AG09309 (cell line): ENCODE measurements at places on chromosomes 3 and 15.

- DNase-seq: no peak
Observed at GRCh38 chr3:187012609-187013051, 82.3 kb downstream of the ST6GAL1 start.

GRCh38 chr15:95557226-95558046 is 773.1 kb upstream of the NR2F2 start:
- peak; percentile 87 for DNase-seq

GRCh38 chr3:8256441-8257071 is 245.1 kb upstream of the LMCD1 start:
- no peak for DNase-seq

DNA sequence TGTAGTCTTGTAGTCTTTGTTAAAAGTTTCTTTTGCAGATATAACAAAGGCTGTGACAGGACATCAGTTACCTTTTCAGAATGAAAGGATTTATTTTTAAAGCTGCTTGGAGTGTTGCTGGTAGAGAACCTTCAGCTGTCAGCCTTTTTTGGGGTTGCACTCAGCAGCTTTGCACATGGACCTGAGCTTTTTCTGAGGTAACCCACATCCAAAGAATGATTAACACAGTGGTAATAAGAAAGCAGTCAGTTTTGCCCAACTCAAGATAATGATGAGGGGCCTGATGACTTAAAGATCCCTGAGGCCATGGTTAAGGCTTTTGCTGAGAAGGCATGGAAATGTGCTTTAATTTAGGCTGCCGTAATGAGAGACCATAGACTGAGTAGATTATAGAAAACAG is 1042.7 kb downstream of the PLOD2 start:
- no peak for DNase-seq

GRCh38 chr3:138451595-138452162 is 17.3 kb downstream of the ESYT3 start:
- no peak for DNase-seq

GRCh38 chr15:67836477-67836876 is 3.4 kb downstream of the RNU6-1 start:
- DNase-seq: no peak

DNA sequence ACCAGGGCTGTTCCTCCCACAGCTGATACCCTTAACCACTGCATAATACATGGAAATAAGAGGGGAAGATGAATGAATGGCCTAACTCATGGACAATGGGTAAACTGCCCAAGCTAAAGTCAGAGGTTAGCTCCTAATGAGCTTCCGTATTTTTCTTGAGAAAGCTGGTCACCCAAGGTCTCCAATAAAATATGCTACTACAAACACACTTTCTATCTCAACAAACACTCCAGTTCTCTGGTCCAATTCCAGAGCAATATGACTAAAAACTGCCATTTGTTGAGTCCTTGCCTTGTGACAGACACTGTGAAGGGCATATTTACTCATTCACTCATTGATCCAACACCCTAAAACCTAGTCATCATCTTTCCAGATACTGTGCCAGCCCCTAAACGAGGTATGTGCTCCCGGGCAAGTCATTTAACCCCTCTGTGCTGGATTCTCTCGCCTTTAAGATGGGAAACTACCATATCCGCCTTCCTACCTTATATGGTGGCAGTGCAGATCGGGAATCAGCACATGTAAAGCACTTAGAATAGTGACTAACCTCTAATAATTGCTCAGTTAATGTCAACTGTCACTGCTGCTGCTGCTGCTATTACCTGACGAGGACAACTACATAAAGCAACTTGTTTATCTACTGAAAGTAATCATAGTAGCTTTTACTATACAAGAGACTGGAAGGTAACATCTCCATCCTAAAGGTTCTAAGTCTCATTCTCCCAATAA is 89.1 kb downstream of the XXYLT1 start:
- no peak for DNase-seq

DNA sequence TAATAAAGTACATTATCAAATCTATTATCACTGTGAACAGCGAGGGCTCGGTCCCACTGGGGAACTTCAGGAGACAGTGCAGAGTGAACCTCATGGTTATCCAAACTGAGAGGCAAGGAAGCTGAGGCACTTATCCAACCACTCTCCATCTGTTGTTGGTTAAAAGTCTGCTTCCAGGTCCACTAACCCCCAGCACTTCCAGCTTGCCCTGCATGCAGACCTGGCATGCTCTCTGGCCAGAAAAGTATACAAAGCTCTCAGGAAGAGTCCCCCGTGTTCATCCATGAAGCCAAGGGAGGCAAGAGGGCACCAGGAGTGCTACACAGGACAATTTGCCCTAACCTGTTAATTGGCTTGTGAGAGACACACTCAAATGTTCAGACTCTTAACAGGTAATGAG is 36.0 kb downstream of the FBN1 start:
- DNase-seq: no peak

GRCh38 chr15:32870240-32871033 is 152.6 kb downstream of the GREM1 start:
- peak; percentile 99 for DNase-seq

- no peak for DNase-seq
Observed at GRCh38 chr3:175018946-175019727, 160.0 kb downstream of the NAALADL2 start.

GRCh38 chr3:180808823-180809575 is 103.5 kb upstream of the FXR1 start:
- no peak for DNase-seq

DNA sequence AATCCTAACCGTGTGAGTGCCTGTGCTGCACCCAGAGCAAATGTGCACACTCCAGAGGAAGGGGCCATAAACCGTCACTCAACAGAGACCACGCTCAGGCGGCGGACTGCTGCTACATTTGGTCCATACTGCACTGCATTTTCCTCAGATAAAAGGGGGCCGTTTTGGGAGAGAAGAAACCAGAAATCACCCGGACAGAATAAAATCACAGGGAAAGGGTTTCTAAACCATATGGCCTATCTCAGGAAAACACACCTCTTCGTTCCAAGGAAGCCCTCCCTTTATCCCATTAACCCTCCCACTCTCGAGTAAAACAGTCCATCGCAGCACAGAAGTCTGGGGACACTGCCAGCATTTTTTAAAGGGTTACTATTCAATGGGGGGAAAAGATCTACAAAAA is 7.6 kb downstream of the IL17RD start:
- DNase-seq: no peak

DNA sequence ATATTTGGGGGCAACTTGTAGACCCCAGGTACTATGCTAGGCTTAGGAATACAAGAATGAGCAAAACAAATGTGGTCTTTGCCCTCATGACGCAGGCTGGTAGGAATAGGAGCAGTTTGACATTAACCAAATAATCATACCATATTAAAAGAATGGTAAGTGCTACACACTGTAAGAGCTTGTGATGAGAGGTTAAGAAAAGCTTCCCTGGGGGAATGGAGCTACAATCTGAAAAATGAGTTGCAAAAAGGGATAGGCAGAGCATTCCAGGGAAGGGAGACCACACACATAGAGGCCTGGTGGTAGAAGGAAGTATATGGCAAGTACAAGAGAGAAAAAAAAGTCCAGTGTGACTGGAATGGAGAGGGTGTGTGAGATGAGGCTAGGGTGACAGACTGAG is 37.3 kb downstream of the TMOD3 start:
- DNase-seq: no peak

GRCh38 chr3:181176601-181177000 is 187.1 kb upstream of the DNAJC19 start:
- DNase-seq: no peak

DNA sequence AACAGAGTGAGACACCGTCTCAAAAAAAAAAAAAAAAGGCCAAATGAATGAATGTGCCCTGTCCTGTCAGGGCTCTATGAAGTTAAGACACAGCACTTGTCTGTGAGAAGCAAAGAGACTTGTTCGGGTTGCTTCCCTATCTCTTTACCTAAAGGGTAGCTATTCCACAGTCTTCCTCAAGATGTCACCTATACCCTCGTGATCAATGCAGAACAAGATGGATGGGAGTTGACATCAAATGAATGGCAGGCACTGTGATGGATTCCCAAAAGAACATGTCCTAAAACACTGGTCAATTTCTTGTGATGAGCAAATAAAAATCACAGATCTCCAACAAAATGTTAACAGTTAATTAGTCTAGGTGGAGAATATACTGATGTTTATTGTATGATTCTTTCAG is 9.5 kb downstream of the TADA3 start:
- no peak for DNase-seq

DNA sequence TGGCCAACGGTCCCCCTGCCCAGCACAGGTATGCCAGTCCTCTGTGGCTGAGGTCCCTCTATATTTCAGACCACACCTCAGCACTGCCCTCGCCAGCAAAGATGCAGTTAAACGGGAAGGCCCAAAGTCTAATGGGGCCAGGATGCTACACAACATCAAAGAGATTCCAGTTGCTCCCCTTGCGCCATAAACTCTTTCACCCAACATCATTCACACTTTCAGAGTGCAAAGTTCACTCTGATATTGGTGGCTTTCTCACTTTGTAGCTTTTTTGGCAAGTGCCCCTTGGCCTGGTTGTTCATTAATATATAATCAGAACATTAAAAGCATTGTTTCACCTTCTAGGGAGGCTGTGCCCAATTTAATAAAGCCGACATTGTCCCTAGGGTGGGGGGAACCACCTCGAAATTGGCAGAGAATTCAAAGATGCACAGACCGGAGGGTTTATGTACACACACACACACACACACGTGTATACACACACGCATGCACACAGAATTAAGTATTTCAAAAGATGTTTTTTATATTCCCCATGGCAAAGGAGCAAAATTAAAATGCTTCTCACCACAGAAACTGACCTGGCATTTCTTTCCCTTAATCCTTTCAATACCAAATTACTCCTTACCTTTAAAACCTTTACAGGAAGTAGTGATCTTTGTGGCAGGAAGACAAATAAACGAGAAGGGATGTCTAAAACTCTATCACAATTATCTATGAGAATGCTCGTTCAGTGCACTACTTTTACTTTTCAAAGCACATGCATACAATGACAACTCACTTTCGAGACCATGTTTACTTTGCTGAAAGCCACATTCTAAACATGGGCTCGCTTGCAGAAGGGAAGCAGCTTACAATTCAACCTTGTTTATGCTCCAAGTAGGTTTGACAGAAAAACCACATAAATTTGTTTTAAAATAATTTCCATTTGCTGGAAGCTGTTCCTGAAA is 19.5 kb downstream of the LRIG1 start:
- DNase-seq: no peak

DNA sequence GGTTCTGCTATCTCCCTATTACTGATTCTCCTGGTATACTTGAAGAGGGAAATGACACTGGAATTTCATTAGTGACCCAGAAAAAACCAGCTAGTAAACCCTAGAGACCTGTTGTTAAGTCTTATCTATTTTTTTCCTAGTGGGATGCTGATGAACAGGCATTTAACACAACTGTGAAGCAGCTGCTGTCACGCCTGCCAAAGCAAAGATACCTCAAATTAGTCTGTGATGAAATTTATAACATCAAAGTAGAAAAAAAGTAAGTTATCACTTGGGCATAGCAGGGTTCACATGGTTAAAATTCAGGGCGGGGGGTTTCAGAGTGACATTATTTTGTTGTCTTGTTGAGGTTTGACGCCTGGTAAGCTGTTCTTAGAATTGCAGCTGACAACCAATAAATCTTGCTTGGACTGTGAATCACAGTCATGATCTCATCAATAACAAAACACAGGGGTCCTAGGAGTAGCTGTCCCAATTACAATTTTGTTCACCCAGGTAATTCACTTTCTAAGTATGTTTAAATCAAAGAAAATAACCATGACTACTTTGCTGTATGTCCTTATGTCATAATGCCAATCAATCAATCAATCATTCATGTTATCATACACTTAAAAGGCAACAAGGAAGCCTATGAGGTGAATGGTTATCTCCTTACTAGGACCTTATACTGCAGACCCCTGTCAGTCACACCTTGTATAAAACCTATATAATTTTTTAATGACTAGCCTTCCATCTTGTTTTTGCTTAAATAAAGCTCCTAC is 4.6 kb downstream of the SRP14 start:
- no peak for DNase-seq

GRCh38 chr3:185656321-185656840 is 70.3 kb downstream of the SENP2 start:
- peak; percentile 98 for DNase-seq
